ENCODE measurements at places on chromosomes 5 and 9.

GRCh38 chr9:72946318-72946717 is 6.5 kb downstream of the ALDH1A1 start:
- no peak for DNase-seq

- no peak for DNase-seq
Observed at GRCh38 chr9:32486839-32487562, 39.0 kb downstream of the RIGI start.

- no peak for DNase-seq
Observed at GRCh38 chr5:1438871-1439270, 6.4 kb downstream of the SLC6A3 start.

DNA sequence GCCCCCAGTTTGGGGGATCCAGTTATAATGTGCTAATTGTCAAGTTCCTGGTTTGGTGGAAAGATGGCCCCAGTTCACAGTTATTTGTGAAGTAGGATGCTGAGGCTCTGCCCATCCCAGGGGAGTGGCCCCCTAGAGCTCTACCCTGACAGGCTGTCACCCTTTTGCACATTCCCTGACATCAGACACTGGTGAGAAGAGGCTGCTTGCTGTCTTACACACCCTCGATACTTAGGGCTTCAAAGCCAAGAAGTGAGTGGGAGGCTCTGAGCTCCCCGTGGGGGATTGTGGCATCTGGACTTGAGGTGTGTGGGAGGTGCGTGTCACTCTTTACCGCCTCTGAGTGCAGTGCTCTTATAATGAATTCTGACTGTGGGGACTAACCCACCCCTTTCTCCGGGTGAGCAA is 168.5 kb downstream of the DOCK2 start:
- peak; percentile 88 for DNase-seq

DNA sequence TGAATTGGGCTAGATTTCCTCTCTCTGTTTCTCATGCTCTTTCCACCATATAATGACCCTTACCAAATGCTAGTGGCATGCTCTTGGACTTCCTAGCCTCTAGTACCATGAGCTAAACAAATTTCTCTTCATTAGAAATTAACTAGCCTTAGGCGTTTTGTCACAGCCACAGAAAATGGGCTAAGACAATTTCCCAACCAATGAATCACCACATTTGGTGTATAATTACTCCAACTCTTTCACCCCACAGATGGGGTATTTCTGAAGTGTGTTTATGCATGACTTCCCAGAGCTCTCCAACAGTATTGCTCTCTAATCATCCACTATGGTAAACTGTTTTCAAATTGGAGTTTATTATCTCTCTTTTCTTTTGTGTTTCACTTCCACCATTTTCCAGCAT is 1041.1 kb upstream of the COX7C start:
- no peak for DNase-seq

GRCh38 chr9:27019589-27019988 is 14.1 kb upstream of the LRRC19 start:
- no peak for DNase-seq

DNA sequence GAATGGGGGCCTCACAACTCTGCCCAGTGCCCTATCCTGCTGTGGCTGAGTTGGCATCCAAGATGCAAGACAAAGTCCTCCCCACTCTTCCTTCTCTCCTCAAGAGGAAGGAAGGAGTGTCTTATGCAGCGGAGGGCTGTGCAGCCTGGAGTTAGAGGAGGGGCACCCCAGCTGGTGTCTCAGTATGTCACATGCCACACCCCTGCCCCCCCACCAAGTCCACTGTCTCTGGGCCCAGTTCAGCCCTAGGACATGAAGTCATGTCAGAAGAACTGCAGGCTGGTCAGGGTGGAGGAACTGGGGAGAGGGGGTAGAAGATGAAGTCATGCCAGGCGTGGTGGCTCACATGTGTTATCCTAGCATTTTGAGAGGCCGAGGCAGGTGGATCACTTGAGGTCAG is 28.0 kb upstream of the SLC28A3 start:
- DNase-seq: no peak
